ENCODE measurements at places on chromosomes 11 and 22.

DNA sequence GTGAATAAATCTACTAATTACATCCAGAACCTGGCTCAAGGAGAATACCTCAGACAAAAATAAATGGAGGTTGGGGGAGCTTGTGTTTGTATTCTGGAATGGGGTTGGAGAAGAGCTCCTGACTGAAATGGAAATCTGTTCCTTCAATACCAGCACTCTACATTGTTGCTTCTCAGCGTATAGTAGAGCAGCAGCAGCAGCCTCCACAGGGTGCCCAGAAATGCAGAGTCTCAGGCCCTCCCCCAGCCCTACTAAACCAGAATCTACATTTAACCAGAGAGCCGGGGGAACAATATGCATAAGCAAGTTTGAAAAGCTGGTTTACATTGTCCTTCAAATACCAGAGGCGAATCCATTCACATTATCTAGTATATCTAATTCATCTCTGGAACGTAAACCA, 474.8 kb downstream of the NTM start:
- DNase-seq, result no peak

DNA sequence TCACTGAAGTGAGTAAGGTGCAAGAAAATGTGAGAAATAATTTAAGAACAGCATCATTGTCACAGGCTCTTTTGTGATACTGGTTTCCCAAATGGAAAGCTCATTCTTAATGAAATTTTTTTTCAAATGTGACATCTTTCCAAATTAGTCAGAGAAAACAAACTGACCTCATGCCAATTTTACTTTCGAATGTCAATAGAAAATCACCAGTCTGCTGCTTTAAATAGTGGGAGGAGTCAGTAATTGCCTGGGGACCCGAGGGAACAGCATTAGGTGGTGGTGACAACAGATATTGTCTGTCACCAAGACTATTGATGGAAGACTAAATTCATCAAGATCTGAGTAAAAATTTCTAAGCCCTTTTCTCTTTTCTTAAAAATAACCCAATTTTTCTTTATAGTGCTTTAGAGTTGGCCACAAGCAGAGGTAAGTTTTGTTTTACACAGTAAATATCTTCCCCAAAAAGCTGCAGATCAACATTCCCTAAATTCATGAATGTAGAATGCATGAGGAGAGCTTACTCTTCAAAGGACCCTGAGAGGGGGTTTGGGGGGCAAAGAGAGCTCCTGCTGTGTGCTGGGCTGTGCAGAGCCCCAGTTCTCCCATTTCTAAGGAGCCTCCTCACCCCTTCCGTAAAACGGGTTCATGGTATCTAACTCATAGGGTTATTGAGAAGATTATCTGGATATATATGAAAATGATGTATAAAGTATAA, 95.1 kb downstream of the PIWIL4 start:
- no peak for DNase-seq

GRCh38 chr11:118615976-118616371, 8.6 kb downstream of the PHLDB1 start:
- no peak for DNase-seq

- DNase-seq, result no peak
These were observed 3.9 kb upstream of the CDC42BPG start for GRCh38 chr11:64848214-64848825.

DNA sequence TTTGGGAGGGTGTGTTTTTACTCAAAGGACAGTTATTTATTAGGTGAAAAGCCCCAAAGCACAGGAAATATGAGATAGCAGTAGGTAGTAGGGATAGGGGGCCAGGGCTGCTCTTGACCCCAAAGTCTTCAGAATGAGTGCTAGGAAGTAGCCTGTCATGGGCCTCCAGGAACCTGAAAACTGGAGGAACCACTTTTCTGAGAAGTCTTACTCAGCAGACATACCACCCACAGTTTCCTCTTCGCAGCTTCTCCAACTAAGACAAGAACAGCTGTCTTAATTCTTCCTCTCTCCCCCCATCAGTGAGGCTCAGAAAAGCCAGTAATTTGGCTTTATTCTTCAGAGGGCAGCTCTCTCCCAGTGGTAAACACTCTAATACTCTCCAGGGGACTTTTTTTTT, 84.0 kb upstream of the CTSC start:
- DNase-seq, result peak; percentile 18

DNA sequence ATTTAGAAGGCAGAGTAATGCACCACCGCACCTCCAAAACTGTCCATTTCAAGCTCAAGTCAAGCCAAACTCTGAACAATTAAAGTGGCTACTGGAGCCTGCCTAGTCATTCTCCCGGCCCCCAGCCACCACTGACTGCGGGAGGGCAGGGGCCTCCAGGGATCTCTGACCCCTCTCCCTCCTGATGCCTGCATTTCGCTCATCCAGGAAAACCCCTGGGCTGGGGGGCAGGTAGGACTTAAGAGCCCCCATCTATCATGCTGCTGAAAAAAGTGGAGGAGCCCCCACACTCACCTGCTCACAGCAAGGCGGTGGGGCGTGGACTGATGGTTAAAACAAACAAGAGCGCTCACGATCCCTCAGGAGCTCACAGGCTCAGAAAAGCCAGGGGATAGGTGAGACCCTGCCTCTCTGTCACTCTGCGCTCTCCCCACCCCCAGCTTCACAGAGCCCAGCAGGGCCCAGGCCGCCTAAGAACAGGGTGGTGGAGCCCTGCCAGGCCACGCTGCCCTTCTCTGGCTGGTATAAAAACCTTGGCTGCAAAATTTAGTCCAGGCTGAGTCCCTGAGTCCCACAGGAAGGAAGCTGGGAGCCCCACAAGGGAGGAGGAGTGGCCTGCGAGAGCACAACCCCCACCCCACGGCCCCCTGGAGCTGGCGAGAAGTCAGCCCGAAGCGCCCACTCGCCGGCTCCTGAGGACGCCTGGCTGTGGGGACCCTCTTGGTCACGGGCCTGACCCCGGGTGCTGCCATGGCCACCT, 21.0 kb upstream of the MOB2 start:
- no peak for DNase-seq

All from stimulated activated CD4-positive, alpha-beta T cell treated with anti-CD3 and anti-CD28 coated beads, Interleukin-12 subunit alpha, Interleukin-12 subunit beta, amount 100 ng/mL, for 4 hours (primary cell).